ENCODE measurements at places on chromosomes 5 and 9.

DNA sequence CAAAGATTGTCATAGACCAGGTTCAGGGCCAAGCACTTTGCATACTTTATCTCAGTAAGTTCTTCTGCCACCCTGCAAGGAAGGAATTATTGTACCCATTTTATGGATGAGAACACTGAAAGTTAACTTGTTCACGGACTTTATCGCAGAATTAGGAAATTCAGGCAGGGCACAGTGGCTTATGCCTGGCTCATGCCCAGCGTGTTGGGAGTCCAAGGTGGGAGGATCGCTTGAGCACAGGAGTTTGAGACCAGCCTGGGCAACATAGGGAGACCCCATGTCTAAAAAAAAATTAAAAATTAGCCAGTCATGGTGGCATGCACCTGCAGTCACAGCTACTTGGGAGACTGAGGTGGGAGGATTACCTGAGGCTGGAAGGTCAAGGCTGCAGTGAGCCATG lies 72.4 kb downstream of the MFAP3 start:
- DNase-seq, result no peak

DNA sequence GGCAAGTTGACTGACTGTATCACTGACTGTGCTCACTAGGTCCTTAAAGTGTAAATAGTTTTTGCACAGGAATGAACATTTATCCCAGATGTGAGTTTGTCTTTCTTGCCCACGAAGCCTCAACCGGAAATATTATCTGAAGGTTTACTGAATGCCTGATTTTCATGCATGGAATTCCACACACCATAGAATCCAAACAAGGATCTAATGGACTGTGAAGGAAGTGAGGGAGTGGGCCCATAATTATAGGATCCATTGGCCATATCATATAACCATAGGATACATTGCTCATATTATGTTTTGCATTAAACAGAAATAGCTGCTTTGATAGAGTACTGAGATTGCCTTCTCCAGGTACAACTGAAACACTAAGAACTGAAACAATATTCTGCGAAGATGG lies 1057.2 kb upstream of the EDIL3 start:
- DNase-seq, result no peak

GRCh38 chr5:150261231-150261630 lies 28.3 kb downstream of the CAMK2A start:
- no peak for DNase-seq

DNA sequence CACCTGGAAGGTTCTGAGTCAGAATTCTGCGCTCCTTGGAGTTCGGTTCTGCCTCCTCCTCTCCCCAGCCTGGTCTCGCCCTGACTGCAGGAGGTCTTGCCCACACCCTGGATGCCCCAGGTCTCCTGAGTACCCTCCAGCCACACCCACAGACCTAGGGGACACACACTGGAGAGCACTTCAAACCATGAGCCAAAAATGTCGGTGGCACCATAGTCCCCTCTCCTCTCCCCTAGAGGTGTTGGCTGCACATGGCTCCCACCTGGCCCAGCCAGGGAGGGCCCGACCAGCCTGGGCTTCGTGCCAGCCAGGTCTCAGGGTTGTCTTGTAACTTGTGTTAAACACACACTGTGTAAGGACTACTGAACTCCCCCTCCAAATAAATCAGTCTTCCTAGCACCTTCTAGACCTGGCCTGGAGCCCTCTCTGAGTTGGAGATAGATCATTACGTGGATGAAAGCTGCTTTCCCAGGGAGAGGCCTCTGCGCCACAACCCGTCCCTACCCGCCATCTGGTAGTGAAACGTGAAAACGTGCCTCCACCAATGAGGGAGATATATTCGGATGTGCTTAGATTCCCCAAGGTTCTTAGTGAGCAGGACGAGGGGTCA lies 49.9 kb upstream of the CTSL start:
- no peak for DNase-seq

GRCh38 chr5:69029292-69029691 lies 64.5 kb upstream of the SLC30A5 start:
- no peak for DNase-seq

GRCh38 chr5:134458234-134459009 lies 46.7 kb upstream of the CDKN2AIPNL start:
- DNase-seq, result no peak

GRCh38 chr5:150488519-150489359 lies 19.2 kb upstream of the NDST1 start:
- DNase-seq, result no peak

- no peak for DNase-seq
Observed at GRCh38 chr5:17816944-17817343, 182.7 kb downstream of the TAF11L14 start.

DNA sequence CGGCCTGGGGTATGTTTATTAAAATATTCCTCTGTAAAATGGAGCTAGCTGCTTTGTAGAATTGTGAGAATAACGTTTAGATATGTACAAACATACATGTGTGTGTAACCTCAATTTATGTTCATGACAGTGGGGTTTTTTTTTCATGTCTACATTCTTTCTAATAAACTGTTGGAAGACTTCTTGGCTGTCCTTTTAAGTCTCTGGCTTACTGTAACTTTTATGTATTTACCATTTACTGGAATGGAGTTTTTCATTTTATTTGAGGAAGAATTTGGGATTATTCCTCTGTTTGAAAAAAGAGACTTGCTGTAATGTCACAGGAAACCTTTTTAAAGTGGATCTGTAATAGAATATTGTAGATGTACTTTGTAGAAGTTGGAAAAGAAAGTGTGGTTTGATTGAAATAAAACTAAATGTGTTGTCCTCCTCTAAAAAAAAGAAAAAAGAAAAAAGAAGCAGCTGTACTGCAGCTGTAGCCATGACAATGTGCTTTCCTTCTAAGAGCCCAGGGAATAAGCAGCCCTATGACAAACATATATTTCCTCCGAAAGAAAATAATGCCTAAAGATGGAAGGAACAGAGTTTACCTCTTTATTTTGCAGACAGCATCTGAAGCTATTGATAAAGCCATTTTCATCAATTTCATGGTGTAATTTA lies 71.2 kb upstream of the FREM1 start:
- no peak for DNase-seq

GRCh38 chr5:68112658-68113057 lies 102.9 kb upstream of the PIK3R1 start:
- DNase-seq, result no peak

- DNase-seq, result no peak
Observed at GRCh38 chr9:102514541-102514940, 480.6 kb upstream of the CYLC2 start.

DNA sequence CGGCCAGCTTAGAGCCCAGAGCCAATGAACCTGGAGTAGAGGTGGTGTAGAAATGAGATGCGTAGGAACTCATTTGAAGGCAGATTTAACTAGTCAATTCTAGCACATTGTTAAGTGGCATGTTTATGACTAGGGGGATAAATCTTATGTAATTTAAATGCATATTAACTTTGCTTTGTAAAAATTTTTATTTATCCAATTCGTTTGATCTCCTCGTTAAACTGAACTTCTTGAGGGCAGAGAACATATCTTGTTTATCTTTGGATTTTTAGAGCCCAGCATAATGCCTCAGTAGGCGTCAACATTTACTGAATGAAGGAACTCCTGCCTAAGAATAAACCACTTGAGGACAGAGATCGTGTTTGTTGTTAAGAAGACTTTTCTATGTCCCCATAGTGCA lies 41.1 kb upstream of the ACOT12 start:
- no peak for DNase-seq

- DNase-seq, result no peak
Observed at GRCh38 chr5:158875272-158875679, 224.4 kb downstream of the EBF1 start.

- DNase-seq, result no peak
Observed at GRCh38 chr5:5953584-5954274, 424.6 kb downstream of the MED10 start.

DNA sequence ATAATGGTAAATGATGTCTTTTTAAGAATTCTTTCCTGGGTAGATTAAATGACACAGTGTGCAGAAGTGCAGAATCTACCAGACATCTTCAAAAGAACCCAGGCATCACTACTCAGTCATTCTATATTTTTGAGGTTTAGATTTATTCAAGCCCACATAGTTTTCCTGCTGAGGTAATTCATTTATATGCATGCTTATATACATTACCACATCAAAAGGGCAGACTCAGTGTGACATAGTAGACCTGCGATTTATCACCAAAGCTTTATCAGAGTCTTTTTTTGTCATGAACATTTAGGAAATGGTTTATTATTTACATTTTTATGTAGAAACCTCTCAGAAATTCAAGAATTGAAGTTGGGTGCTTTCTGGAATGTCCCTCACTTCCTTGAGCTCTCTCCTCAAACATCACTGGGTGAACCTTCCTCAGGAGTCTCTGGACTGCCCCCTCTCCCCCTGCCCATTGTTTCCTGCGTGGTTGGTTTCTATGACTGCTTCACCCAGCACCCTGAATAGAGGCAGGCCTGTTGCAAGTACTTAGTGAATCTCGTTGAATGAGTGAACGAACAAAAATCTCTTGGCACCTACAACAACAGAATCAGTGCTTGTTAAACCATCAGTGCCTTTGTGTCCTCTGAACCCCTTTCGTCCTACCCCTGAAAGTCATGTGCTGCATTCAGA lies 42.5 kb downstream of the ADAMTS16 start:
- no peak for DNase-seq

DNA sequence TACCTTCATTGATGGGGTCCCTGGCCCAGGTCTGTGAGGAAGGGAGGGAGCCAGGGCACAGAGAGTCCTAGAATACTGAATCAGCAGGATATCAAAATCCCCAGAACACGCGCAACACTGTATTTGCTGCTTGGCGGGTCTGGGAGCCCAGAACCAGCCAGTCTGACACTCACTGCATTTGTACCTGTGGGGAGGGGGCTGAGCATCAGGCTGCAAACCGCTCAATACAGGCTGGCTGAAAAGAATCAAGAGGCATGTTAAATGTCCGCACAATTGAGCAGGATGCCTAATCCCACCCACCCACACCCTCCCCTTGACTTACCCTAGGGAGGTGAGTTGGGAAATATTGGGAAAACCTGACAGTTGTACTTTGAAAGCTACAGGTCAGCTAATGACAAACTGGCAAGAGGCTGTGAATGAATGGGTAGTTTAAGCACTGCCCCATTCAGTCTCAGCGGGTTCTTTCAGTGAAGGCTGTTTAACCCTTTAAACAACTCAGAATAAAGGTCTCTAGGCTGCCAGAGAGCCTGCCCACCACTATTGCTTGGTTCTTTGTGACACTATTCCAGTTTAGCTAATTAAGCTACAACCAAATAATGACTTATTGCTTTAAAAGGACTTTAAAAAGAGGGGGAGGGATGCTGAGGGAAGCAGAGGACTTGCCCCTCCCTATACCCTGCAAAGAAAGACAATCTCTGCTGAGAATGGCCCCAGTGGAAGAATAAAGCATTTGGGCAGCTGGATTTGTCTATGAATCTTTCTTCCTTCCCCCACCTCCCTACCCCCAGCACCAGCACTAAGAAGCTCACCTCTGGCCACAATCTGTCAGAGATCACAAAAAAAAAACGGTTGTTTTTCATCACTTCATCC lies 5.0 kb downstream of the SPRY4 start:
- DNase-seq, result no peak

DNA sequence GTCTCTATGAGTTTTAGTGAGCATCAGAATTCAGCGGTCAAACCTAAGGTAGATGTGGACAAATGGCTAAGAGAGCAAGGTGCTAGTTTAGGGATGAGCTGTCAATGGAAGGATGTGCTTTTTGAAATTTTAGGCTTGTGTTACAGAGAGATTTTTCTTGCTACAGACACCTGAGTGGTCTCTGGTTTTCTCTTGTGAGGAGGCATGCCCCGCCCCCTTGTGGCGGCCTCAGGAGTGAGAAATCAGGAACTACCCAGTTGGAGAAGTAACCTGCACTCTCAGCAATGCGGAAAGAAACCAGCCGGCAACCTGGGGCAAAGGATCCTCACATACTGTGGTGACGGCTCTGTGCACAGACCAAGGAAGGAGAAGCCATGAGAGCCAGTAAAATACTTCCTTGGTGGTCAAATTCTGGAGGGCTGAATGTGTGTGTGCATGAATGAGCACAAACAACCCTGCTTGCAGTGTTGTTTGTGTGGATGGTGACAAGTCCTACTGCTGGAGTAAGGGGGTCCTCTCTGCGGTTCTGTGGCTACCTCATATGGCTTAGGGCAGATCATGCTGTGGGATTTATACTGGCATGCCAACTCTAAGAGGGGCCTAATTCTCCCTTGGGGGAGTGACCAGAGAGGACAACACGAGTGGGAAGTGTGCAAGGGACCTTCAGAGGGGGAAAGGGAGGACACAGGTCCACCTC lies 16.7 kb upstream of the HSD17B4 start:
- DNase-seq, result peak; percentile 33

GRCh38 chr9:130020618-130021017 lies 22.4 kb downstream of the FNBP1 start:
- no peak for DNase-seq

- DNase-seq, result peak; percentile 60
Observed at GRCh38 chr5:150656191-150657132, 4.6 kb upstream of the MYOZ3 start.

GRCh38 chr9:105859428-105860091 lies 165.2 kb downstream of the TMEM38B start:
- DNase-seq, result no peak

DNA sequence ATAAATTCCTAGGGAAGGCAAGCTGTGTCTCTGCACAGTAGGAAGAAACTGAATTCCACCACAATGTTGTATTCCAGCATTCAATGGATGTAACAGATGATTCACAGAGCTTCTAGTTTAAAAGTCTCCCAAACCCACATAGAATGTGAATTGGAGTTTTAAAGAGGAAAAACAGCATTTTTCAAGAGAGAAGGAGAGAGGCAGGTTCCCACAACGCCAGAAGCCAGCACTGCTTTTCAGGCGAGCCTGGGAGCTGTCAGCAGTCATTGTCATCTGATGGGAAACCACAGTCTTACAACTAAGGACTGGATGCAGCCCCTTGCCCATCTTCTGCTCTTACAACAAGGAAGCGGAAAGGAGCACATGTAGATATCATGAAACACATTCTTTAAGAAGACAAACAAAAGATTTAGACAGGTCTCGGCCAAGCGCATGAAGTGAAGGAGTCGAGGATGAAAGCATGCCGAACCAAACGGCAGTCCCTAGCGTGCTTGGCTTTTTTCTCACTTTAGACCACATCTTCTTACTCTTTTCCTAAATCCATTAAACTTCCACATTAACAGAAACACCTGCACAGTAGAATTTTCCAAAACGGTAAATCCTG lies 638 bp downstream of the DIRAS2 start:
- DNase-seq, result no peak

DNA sequence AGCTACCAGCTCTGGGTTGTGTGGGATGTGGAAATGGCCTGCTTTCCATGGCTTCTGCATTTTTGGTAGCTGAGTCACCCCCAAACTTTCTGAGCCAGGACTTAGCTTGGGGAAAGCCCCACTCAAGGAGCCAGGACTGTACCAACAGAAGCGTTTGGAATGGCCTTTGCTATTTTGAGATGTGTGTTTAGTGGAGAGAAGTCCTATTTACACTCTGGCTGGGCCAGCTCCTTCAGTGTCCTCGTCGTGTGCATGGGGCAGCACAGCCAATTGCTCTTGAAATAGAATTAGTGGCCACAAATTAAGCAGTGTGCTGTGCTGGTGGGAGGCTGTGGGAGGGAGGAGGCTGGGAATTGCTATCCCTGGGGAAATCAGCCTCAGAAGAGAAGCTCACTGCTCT lies 51.6 kb downstream of the ENTREP1 start:
- peak; percentile 4 for DNase-seq
